ENCODE measurements at places on chromosomes 7 and 10.

DNA sequence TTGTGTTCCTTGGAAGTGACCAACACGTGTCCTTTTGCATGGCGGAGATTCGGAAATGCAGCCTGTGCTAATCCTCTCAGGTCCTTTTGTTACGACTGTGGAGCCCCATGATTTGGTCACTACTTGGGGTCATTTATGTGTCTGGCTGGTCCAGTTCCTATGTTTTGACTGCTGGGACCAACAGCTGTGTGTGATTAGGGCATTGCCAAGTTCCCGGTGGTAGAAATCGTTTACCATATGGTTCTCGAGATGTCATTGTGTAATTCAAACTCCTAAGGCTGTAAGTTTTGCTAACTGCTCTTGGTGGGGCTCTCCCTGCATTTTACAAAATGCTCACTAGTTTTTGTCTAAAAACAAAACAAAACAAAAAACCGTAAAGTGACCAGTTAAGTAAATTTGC, 62.0 kb downstream of the CCNY start:
- no peak for DNase-seq

DNA sequence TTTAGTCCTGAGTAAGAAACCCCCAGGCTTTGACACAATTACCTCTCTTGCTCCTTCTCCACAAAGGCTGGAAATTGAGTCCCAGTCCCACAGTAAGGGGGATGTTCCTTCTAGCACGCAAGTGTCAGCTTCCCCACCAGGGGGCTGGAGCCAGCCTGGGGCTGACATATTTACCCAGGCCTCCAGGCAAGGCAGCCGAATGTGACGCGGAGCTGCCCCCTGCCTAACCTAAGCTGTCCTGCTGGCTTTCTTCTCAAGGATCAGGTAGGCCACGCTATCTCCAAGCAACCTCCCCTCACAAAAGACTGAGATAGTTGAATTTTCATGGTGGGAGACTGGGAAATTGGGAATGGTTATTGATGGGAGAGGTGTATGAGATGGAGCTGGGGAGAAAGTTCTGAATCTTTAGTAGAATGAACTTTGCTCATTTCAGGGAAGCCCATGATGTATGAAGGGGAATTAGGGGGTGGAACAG, 19.2 kb upstream of the BMPER start:
- no peak for DNase-seq

DNA sequence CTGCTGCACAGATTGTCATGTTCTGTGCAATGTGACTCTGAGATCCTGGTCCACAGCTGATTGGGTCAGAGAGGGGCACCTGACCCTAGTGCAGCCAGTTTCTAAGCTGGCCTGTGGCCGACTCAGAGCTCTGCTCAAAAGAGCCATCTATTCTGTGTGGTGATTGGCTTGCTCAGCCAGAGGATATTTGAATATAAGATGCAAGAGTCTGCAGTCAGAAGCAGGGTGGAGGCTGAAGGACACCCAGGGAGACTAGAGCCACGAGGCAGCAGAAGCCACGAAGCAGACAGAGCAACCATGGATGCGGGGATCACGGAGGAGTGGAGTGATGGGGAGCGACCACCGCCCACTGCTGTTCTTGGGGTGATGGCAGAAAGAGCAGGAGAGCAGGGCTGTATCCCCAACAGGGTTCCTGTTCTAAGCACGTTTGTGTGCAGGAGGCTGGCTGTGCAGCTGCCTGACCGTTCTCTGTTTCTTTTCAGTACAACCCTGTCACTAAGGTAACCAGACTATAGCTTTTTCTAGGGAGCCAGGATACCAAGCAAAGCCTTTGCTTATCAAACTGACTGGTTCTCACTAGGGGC, 19.5 kb upstream of the RHEB start:
- DNase-seq, result no peak

DNA sequence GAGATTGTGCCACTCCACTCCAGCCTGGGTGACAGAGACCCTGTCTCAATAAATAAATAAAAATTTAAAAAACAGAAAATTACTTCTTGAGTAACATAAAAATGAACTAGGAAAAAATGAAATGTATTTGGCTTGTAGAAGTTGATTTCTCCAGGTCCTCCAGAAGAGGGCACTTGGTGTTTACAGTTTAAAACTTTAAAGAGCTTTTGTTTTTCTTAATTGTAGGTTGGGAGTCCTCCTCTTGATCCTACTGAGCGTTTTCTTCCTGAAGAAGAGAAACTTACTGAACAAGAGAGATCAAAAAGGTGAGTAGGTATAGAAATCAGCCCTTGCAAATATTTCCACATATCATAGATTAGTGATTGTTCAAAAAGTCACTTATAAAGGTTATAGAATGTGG, 16.2 kb downstream of the KIFBP start:
- DNase-seq, result no peak

GRCh38 chr7:30321882-30322192, 37.4 kb downstream of the ZNRF2 start:
- peak; percentile 40 for DNase-seq

DNA sequence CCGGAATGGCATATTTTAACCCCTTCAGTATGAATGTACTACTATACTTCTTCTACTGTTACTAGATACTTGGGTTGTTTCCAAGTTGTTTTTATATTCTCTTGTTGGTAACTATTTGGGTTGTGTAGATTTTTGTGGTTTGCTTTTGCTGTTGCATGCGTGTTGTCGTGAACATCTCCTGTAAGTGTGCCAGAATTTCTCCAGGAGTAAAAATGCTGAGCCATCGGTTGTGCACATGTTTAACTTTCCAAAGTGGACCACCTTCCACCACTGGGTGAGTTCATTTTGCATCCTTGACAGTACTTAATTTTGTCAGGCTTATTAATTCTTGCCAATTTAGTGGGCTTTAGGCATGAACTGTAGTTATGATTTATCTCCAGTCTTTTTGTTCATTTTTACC, 47.9 kb downstream of the CSGALNACT2 start:
- DNase-seq, result no peak

DNA sequence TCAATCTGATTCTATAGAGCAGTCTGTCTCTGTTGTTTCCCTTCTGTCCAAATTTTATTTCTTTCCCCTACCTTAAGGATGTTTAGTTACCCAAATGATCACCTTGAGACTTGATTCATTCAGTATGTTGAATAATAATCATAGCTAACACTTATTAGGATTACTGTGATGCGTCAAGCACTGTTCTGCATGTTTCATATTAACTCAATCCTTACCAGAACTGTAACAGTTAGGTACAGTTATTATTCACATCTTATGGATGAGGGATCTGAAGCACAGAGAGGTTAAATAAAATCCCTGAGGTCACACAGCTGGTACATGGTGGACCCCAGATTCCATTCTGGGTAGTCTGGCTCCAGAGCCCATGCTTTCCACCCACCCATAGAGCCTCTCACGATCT, 97.9 kb upstream of the SAMD8 start:
- DNase-seq, result no peak

GRCh38 chr7:140609646-140610045, 31.0 kb downstream of the DENND2A start:
- DNase-seq, result no peak

GRCh38 chr7:151711906-151712809, 164.8 kb downstream of the PRKAG2 start:
- no peak for DNase-seq

- DNase-seq, result no peak
These were observed 22.0 kb downstream of the TES start for GRCh38 chr7:116232350-116232749.

GRCh38 chr7:26704786-26705185, 159.6 kb downstream of the SKAP2 start:
- no peak for DNase-seq

Measured in bone marrow (tissue), 2 donors.